ENCODE measurements at places on chromosomes 2 and 18. TPM values are rescaled to one million over a fixed set of nuclear protein-coding genes. Genes with fewer than 3 reads are reported as not detected.

Gene TRIM43
- not detected for total RNA-seq

Gene CNPPD1
- 38.7 TPM for total RNA-seq

Gene TIGD1
- total RNA-seq, result 20.6 TPM

Gene CGREF1
- not detected for total RNA-seq

Gene SANBR
- total RNA-seq, result 13.3 TPM

Gene ALPG
- total RNA-seq, result not detected

DNA sequence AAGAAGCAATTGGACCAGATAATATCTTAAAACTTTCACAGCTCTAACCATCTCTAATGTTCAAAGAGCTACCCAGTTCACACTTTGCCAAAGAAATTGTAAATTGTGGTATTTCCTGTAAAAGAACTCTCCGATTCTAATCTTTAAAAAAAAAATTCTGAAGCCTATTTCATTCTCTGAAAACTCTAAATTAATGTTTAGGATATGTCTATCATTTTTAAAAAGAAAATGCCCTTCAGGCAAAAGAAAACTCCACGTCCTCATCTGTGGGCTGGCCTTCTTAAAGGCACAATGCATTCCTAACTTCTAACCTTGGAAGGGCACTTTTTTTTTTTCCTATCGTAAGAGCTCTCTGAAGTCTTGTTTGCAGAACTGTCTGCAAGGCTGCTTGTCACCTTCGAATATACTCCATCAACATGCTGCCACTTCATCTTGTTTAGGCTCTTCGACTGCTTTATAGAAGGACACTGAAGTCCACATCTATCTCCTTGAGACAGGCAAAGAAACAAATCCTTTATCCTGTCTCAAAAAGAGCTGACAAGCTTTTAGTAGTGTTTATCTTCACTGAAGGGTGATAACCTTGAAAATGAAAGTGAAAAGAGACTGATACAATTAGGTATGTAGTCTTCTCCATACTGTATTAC is 124.3 kb upstream of the SLC39A10 start:
- peak; percentile 64 for DNase-seq

- no peak for DNase-seq
These were observed 80.4 kb downstream of the TGFA start for GRCh38 chr2:70473101-70473722.

DNA sequence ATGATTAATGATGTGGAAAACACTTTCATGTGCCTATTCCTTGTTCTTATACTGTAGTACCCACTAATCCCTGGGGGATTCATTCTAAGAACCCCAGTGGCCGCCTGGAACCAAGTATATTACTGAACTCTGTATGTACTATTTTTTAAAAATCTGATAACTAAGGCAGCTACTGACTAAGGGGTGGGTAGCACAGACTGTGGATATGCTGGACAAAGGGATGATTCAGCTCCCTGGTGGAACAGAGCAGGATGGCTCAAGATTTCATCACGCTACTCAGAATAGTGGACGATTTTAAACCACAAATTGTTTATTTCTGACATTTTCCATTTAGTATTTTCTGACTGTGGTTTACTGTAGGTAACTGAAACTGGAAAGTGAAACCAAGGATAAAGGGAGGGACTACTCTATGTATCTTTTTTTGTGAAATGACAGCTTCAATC is 41.8 kb upstream of the CDC42EP3 start:
- no peak for DNase-seq
